ENCODE measurements at places on chromosomes 3 and 15.

GRCh38 chr3:139639662-139640061, 38.1 kb downstream of the NMNAT3 start:
- no peak overlapping the region for H3K4me3 ChIP-seq
- DNase-seq = no peak
- no peaks in the 10 kb centered on the region for H3K36me3 ChIP-seq
- H3K27ac ChIP-seq = no peak overlapping the region
- H3K27me3 ChIP-seq = no peaks in the 10 kb centered on the region
- no peaks in the 10 kb centered on the region for H3K4me1 ChIP-seq

GRCh38 chr15:95626501-95627361, 703.8 kb upstream of the NR2F2 start:
- no peak overlapping the region for H3K27ac ChIP-seq
- no peaks in the 10 kb centered on the region for H3K4me1 ChIP-seq
- no peaks in the 10 kb centered on the region for H3K36me3 ChIP-seq
- no peak overlapping the region for H3K4me3 ChIP-seq
- no peak for DNase-seq

DNA sequence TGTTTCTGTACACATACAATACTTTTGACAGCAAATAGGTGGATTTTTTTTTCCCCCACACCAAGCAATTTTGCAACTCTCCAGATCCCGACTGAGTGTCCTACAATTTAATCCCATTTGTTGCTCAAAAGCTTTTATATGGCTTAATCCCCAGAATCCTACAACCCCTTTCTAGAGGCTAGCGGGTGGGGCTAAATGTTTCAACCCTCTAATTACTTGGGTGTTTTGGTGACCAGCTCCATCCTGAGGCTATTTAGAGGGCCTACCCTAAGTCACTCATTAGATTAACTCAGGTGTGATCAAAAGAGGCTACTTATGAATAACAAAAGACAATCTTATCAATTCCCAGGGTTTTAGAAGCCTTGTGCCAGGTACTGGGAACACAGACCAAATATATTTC, 21.0 kb upstream of the FBXL2 start:
- H3K4me3 ChIP-seq = no peak overlapping the region
- no peaks in the 10 kb centered on the region for H3K4me1 ChIP-seq
- H3K36me3 ChIP-seq = no peaks in the 10 kb centered on the region
- DNase-seq = no peak

- H3K27ac ChIP-seq = no peak overlapping the region
- no peaks in the 10 kb centered on the region for H3K27me3 ChIP-seq
- no peak overlapping the region for H3K4me3 ChIP-seq
- H3K36me3 ChIP-seq = peaks cover 29% of the 10 kb centered on the region
- no peaks in the 10 kb centered on the region for H3K4me1 ChIP-seq
- DNase-seq = no peak
These were observed 11.8 kb downstream of the POLR2M start for GRCh38 chr15:57718309-57718708.

DNA sequence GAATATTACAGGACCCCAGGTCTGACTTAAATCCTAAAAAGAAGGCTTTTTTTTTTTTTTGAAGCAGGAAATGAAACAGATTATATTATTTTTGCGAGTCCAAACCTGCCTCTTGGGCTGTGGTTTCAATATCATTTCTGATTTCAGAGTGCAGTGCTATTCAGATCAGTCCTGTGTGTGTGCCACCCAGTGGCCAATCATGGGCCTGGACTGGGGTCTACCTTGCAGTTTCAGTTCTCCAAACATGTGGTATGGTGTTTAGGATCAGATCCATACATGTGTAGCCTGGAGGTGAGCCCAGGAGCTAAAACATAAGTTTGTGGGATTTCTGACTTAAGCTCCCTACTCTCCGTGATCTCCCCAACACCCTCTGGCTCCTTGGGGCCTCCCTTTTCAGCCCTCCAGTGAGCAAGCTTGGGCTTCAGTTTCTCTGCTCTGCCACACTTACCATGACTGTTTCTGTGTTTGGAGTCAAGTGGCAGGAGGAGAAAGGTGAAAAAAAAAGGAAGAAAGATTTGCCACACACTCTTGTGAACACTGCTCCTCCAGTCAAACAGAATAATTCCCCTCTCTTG, 12.1 kb upstream of the THSD4 start:
- H3K27ac ChIP-seq = no peak overlapping the region
- H3K4me1 ChIP-seq = no peaks in the 10 kb centered on the region
- H3K36me3 ChIP-seq = no peaks in the 10 kb centered on the region
- no peak overlapping the region for H3K4me3 ChIP-seq
- H3K27me3 ChIP-seq = no peaks in the 10 kb centered on the region

- H3K4me1 ChIP-seq = no peaks in the 10 kb centered on the region
- H3K4me3 ChIP-seq = no peak overlapping the region
- no peak overlapping the region for H3K27ac ChIP-seq
- H3K36me3 ChIP-seq = no peaks in the 10 kb centered on the region
These were observed 78.1 kb downstream of the LSM3 start for GRCh38 chr3:14256561-14257342.

DNA sequence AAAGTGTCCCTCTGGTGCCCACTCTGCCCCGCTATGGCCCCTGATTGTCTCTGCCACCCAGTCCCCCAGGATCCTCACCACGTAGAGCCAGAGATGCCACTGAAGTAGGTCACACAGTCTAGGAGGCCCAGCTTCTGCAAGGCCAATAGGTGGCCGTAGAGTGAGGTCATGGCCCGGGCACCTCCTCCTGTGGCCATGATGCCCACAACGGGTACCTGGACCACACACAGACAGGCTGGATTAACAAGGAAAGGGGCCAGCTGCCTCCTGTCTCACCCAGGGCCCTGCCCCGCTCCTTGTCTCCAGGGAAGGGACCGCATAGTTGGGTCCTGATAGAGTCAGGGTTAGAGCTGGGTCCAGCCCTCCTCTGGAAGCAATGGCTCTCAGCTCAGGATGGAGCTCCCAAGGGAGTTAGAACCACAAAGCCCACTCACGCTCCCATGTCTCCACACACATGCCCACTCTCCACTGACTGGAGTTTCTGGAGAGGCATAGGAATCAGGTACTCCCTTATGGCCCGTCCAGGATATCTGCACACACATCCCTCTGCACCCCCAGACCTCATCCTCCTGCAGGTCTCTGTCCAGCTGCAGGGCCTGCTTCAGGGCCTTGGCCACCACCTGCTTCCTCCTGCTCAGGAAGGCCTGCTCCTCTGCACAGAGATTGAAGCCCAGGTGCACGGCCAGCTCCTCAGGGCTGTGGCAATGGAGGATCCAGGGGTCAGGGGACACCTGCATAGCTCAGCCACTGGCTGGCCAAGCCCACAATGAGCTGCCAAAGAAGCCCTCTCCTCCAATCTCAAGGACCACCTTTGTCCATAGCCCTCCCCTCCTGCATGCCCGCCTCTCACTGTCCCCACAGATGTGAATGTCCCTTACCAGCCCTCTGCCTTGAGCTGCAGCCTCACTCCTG, 13.2 kb downstream of the PLA2G4D start:
- no peak overlapping the region for H3K27ac ChIP-seq
- H3K4me3 ChIP-seq = no peak overlapping the region
- no peaks in the 10 kb centered on the region for H3K4me1 ChIP-seq

DNA sequence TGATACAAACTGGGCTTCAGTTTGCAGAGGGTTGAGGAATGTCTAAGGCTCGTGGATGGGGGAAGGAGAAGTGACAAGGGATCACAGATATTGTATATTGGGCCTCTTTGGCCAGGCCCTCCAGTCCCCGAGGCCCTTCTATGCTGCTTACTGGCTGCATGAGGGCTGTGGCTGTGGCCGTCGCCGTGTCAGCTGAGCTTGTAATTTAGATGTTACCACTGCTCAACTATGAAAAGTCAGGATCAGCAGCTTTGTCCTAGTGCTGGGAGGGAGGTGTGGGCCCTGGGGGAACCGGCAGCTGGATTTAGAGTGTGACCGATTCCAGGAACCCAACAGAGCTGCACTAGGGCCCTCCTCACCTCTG, 51.6 kb downstream of the CACNA1D start:
- no peaks in the 10 kb centered on the region for H3K4me1 ChIP-seq
- H3K27me3 ChIP-seq = peaks cover 14% of the 10 kb centered on the region
- no peak overlapping the region for H3K4me3 ChIP-seq
- no peak overlapping the region for H3K27ac ChIP-seq
- no peak for DNase-seq
- no peaks in the 10 kb centered on the region for H3K36me3 ChIP-seq

- H3K27me3 ChIP-seq = no peaks in the 10 kb centered on the region
- H3K36me3 ChIP-seq = no peaks in the 10 kb centered on the region
- peaks cover 6% of the 10 kb centered on the region for H3K4me1 ChIP-seq
- H3K27ac ChIP-seq = no peak overlapping the region
- no peak overlapping the region for H3K4me3 ChIP-seq
- no peak for DNase-seq
These were observed 18.2 kb upstream of the SHC4 start for GRCh38 chr15:48981941-48982340.

DNA sequence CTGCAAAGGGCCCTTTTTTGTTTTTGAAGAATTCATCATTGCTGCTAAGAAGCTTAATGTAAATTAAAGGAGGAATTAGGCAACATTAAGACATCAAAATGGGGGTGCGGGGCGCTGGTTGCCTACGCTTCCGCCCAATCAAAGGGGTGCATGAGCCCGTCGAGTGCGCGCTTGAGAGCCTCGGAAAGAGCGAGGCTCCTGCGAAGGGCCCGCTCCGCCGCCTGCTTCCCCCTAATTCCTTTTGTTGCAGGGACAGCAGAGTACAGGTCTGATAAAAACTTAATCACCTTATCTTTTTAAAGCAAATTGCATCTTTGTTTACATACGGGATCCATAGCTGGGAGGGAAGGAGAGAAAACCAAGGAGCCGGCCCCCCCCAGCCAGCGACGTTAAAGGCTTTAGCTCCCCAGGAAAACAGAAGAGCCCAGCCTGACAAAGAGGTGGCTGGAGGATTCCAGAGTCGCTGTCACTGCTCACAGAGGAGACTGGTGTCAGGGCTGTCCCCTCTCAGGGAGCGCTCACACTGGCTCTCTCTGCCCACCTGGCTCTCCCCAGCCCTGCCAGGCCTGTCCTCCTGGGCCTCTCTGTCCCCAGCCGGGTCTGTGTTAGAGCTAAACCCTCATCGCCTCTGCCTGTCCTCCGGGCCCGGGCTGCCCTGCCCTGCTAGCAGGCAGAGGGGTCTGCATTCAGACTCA, 67.3 kb downstream of the DNAJB8 start:
- no peak for DNase-seq
- no peak overlapping the region for H3K4me3 ChIP-seq
- no peaks in the 10 kb centered on the region for H3K36me3 ChIP-seq
- H3K4me1 ChIP-seq = no peaks in the 10 kb centered on the region
- H3K27me3 ChIP-seq = no peaks in the 10 kb centered on the region

- no peaks in the 10 kb centered on the region for H3K4me1 ChIP-seq
- H3K36me3 ChIP-seq = no peaks in the 10 kb centered on the region
- H3K27me3 ChIP-seq = peaks cover 4% of the 10 kb centered on the region
These were observed 11.4 kb upstream of the FETUB start for GRCh38 chr3:186628756-186629155.

DNA sequence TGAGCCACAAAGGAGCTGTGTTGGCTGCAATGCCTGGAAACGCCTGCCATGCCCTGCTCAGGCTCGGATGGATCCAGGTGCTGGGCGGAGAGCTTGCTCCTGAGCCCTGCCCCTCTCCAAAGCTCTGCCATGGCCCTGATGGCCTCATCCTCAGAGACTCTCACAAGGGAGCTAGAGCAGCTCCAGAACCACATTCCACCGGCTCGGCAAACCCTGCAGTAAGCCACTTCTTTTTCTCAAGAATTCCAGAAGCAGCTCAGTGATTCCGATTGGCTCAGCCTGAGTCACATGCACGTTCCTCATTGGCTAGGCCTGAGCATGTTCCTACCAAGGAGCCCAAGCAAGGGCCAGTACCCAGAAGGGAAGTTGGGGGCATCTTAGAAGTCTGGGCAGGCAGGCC, 24.8 kb downstream of the TPRA1 start:
- no peak for DNase-seq
- no peak overlapping the region for H3K4me3 ChIP-seq
- H3K36me3 ChIP-seq = peaks cover 3% of the 10 kb centered on the region
- no peaks in the 10 kb centered on the region for H3K27me3 ChIP-seq
- no peaks in the 10 kb centered on the region for H3K4me1 ChIP-seq

DNA sequence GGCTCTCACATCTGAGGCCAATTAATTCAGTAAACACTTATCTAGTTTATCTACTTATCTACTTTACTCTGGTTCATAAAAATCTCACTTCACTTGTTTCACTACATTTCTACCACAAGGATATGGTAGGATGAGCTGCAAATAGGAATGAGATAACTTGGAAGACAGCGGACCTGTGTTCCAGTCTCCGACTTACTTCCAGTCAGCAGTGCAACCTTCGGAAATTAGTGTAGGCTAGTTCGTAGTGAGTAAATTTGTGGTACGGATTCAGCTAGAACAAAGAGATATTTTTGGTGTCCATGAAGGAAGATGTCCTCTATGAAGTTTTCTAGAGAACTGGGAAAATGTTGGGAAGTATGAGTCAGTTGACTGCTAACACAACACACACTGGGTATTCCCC, 66.3 kb downstream of the TPRG1 start:
- DNase-seq = no peak
- H3K27me3 ChIP-seq = peaks cover 20% of the 10 kb centered on the region
- H3K27ac ChIP-seq = no peak overlapping the region
- H3K4me1 ChIP-seq = no peaks in the 10 kb centered on the region
- H3K36me3 ChIP-seq = no peaks in the 10 kb centered on the region
- no peak overlapping the region for H3K4me3 ChIP-seq

DNA sequence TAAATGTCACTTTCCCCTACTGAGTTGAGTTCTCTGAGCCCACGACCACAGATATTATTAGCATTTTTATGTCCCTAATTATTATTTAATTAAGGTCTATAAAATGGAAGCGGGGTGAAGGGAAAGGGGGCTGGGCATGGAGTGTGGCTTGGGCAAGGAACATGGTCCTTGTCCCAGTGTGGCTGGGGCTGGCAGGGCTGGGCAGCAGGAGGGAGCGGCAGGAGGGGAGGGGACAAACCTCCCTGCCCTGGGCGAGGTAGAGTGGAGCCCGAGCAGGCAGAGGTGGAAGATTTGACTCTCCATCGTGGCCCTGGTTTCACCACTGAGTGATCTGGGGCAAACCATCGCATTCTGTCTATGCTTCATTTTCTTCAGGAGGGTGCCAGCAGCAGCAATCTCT, 402.9 kb upstream of the C2CD4B start:
- H3K36me3 ChIP-seq = no peaks in the 10 kb centered on the region
- H3K27me3 ChIP-seq = no peaks in the 10 kb centered on the region
- H3K4me3 ChIP-seq = no peak overlapping the region
- no peaks in the 10 kb centered on the region for H3K4me1 ChIP-seq

DNA sequence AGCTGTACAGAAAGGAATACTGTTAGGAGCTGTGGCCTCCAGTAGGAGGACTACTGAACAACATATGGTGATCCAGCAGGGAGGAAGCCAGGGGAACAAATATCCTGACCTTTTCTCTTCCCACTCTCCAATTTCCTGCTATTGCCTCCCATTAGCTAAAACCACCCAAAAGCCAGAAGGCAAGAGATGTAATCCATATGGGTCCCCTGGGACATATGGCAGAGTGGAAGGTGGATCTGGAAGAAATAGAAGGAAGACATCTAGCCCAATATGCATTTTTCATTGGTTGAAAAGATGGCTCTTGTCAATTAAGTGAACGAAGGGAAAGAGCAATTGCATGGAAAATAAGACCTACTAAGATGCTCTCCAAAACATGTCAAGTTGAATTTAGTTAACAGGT, 167.2 kb downstream of the CNTN3 start:
- no peaks in the 10 kb centered on the region for H3K36me3 ChIP-seq
- no peaks in the 10 kb centered on the region for H3K27me3 ChIP-seq
- DNase-seq = no peak
- H3K27ac ChIP-seq = no peak overlapping the region
- H3K4me1 ChIP-seq = no peaks in the 10 kb centered on the region

- H3K36me3 ChIP-seq = no peaks in the 10 kb centered on the region
- no peaks in the 10 kb centered on the region for H3K4me1 ChIP-seq
- H3K4me3 ChIP-seq = no peak overlapping the region
- no peak overlapping the region for H3K27ac ChIP-seq
These were observed 214.2 kb upstream of the PROK2 start for GRCh38 chr3:71998995-71999673.

- no peak overlapping the region for H3K4me3 ChIP-seq
- H3K36me3 ChIP-seq = no peaks in the 10 kb centered on the region
- H3K27ac ChIP-seq = no peak overlapping the region
- no peaks in the 10 kb centered on the region for H3K4me1 ChIP-seq
These were observed 626.8 kb downstream of the GRM7 start for GRCh38 chr3:7487763-7488162.
